ENCODE measurements at places on chromosomes 6 and 20.

DNA sequence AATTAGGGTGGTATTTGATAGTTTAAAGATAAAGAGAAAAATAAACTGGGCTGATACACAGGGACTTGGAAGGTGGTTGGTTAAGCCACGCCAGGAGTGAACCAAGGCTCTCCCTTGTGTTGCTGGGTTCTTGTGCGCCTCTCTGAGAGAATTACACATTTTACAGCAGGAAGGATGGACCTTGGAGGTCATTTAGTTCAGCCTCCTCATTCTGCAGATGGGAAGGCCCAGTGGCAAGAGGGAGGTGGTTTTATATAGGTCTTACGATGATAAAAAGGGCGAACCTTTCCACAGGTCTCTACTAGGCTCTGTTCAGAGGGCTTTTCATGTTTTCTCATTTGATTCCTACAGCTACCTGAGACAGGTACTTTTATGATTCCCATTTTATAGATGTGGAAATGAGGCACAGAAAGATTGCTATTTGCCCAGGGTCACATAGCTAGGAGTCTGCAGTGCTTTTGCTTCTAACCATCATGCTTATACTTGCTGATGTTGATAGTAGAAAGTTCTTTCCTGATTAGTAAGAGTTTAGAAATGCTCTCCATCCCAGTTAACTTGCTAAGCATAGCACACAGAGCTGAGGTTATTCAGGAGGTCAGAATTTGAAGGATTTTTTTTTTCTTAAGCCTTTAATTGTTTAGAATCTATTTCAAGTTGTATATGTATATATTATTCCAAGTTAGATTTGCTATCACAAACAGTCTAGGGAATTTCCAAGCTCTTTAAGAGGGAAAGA, 12.8 kb downstream of the HIVEP1 start:
- DNase-seq = no peak

DNA sequence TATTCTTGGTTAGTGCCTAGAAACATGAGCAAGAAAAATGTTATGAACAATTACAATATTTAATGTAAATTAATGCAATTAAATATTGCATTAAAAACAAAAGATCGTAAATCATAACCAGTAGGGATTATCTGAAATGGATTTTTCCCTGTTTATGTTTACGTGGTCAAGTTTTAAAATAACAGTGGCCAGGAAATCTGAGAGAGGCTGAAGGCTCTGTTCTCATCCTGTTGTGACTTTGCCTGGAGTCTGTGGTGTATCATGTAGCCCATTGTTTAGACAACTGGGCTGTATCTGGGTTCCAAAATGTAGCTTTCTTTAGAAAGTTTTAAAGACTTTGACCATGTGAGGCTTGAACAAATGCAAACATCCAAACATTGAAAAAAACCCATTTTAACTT, 2.4 kb downstream of the MYO6 start:
- no peak for DNase-seq

GRCh38 chr6:33467091-33467490, 12.7 kb downstream of the ZBTB9 start:
- DNase-seq = no peak

- no peak for DNase-seq
Measured at GRCh38 chr6:10894958-10895357, 8.1 kb downstream of the SYCP2L start.

- no peak for DNase-seq
Measured at GRCh38 chr6:34100788-34101187, 45.1 kb downstream of the GRM4 start.

DNA sequence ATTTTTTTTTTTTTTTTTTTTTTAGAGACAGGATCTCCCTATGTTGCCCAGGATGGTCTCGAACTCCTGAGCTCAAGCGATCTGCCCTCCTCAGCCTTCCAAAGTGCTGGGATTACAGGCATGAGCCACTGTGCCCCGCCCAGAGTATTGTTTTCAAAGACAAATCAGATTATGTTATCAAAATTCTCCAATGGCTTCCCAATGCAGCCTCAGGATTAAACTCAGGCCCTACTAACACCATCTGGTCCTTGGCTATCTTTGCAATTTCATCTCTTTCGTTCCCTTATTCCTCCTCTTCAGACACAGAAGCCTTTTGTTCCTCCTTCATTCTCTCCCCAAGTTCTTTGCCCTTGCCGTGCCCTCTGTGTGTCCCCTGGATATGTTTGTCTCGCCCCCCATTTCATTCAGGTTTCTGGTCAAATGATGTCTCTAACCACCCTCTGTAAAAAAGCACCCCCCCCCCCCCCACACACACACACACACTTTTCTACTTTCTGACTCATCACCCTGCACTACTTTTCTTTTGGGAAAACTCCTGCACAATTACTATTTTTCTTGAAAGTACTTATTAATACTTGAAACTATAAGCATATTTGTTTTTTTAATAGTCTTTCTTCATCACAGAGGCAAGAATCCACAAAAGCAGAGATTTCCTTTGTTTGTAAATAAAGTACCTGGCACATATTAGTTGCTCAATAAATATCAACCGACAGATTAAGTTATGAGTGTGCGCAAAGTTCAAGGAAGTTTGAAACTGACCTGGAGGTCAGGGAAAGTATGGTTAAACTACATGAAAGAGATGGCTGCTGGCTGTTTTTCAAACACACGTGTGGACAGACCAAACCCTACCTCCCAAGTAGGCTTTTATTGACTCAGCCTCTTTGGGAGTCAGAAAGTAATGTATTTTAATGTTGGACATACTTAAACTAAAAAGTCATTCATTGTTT, 16.7 kb downstream of the BTN1A1 start:
- DNase-seq = no peak

DNA sequence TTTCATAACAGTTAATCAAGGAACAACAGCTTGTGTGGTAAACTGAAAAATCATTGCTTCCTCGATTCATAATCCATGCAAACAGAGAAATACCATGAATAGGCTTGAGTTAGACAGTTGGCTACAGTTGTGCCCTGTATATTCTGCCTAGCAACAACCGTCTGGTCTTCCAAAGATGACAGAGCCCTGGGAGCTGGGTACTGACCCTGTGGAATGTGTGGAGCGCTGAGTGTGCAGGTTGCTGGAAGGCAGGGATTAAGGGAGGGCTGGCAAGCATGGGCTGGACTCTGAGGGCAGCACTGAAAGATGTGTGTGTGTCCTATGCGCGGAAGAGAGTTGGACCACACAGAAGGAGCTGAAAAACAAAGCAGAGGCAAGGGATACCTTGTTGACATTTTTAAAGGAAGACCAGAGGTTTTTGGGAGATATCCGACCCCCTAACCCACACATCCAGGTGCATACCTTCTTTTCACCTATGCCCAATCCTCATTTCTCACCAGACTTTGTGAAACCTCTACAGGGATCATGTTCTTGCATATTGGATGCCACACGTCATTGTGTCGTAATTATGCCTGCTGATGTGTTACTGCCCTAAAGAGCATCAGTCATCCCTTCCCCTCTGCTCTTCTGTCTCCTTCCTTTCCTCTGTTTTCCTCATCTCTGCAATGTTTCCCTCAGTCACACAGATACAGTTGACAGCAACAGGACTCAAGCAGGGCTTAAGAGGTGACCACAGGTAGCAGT, 58.2 kb upstream of the VGLL2 start:
- no peak for DNase-seq

DNA sequence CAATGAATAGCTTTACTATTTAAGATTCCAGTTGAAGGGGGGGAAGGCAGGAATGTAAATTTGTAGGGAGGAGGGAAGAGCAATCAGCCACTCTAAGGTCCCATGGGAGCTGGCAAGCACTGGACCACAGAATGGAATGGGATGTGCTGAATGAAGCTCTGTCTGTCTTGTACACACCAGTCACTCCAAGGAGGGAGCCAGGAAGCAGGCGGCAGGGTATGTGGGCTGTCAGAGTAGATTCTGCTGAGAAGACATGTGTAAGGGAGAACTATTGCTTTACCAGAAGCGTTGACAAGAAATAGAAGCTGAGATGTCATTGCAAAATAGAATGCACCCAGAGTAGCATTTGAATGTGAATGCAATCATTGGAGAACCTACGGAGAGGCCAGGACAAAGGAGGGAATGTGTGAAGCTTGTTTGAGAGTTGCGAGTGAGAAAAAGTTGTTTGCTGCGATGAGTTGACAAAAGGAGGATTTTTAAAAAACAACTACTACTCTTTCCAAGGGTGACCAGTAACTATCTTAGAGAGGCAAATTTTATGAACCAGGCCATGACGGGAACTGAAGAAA, 25.2 kb upstream of the PDE7B start:
- no peak for DNase-seq
